ENCODE measurements at places on chromosomes 5 and 9.

- no peak for DNase-seq
Observed at GRCh38 chr5:171309276-171310211, 496 bp downstream of the TLX3 start.

DNA sequence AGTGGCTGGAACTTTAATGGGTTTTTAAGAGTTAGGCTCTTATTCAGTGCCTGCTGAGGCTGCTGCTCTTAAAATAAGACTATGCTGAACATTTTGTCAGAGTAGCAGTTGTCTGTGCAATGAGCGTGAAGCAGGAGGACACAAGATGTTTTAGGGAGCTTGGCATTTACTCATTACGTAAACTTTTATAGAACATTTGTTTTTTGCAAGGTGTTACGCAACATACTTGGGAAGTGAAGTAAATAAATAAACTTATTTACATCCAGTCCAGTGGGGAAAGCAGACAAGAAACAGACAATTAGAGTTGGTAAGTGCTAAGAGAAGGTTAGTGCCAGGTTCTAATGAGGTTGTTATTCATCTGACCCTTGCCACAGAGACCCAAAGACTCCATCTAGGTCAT, 226.0 kb downstream of the HINT1 start:
- DNase-seq: no peak

DNA sequence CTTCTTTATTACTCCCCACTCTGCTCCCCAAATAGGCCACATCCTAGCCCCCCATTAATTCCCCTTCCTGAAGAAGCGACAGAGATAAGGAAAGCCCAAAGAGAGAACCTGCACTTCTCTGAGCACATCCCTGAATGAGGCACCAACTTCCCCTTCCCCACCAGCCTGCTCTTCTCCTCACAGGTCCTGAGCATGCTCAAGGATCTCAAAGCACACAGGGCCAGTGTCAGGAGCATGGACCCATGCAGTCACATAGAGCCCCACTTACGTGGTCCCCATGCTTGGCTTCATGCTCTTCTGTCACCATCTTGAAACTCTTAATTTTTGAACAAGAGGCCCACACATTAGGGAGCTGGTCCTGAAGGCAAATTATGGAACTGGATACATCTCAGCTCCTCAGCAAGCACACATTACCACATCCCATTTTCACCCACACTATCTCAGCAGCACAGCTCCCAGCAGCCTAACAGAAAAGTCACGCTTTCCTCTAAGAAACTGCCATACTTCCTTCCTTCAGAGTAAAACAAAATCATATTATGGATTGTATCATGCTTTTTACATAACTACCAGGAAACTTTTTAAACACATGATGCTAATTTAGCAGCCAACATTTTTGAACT, 99.8 kb downstream of the NFIB start:
- DNase-seq: no peak

GRCh38 chr9:109974918-109975276, 194.9 kb downstream of the PALM2AKAP2 start:
- DNase-seq: no peak

- no peak for DNase-seq
Observed at GRCh38 chr9:93648181-93648580, 71.8 kb downstream of the PHF2 start.

GRCh38 chr5:6823996-6824395, 110.8 kb downstream of the TENT4A start:
- no peak for DNase-seq

Data from bone marrow (tissue), 2 donors.